Activated CD8-positive, alpha-beta memory T cell treated with anti-CD3 and anti-CD28 coated beads for 4 hours (primary cell): ENCODE measurements at places on chromosomes 5 and 9.

DNA sequence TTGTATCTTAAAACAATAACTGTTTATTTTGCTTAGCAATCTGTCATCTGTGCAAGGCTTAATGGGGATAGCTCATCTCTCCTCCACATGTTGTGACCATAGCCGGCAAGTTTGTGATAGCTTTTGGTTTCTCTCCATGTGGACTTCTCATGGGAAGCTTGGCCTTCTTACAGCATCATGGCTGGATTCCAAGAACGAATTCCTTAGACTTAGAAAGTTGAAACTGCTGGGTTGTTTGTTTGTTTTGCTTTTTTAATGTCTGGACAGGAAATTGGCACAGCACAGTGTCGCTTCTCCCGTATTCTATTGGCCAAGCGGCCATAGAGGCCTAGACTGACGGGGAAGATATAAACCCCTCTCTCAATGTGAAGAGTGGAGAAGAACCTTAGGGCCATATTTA, 61.0 kb upstream of the PRDM9 start:
- DNase-seq, result no peak

- no peak for DNase-seq
Observed at GRCh38 chr5:31825518-31826068, 186.7 kb downstream of the PDZD2 start.

- DNase-seq, result no peak
Observed at GRCh38 chr5:150132740-150133139, 22.9 kb downstream of the PDGFRB start.

DNA sequence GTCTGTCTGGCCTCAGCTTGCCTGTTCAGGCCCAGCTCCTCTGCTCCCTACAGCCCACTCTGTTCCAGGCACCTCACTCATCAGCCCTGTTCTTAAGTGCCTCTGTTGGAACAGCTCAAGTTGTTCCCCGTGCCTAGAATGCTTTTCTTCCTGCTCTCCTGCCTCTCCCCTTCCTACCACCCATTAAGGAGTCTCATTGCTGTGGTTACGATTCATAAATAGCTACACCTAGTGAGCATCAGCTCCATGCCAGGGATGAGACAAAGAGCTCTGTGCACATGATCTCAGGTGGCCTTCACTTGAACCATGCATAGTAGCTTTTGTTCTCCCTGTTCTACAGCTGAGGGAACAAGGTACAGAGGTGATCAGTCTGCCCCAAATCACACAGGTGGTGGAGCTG, 54.3 kb downstream of the PSD2 start:
- no peak for DNase-seq

DNA sequence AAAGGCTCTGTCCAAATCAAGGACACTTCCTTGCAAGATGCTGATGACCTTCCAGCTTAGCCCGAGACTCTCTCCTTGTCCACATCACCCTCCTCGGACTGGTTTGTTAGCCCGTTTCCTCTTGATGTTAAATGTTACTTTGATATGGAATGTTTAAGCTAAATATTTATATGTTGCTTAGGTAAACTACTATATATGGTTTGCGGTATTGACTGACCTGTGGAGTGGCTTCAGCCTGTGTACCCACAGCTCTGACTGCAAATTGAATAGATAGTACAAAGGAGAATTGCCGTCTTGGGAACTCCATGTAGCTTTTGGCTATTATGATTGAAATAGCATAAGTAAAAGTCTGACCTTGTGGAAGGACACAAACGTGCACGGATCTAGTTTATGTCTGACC, 422.0 kb downstream of the YTHDC2 start:
- no peak for DNase-seq

GRCh38 chr5:75558981-75559632, 47.4 kb downstream of the POLK start:
- DNase-seq, result no peak

DNA sequence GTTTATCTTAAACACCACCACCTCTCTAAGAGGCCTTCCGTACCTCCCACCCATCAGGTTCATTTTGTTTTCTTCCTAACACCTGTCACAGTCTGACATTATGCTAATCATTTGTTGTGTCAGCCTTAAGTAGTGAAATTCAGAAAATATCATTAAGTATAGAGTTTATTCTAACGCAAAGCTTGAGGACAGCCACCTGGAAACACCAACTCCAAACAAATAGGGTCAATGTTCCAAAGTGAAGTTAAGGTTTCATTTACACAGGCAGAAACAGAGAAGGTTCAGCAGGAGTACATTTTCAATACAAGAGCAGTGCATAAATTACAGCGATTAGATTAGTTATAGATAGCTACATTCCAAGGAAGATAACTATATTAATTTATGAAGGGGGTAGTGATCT, 1.3 kb upstream of the SMC5 start:
- no peak for DNase-seq
